Hippocampal formation (tissue), 2 donors: ENCODE measurements at places on chromosomes 16 and 17.
A peak's percentile ranks its signal among the peaks of the same experiment; 100 is the strongest.

DNA sequence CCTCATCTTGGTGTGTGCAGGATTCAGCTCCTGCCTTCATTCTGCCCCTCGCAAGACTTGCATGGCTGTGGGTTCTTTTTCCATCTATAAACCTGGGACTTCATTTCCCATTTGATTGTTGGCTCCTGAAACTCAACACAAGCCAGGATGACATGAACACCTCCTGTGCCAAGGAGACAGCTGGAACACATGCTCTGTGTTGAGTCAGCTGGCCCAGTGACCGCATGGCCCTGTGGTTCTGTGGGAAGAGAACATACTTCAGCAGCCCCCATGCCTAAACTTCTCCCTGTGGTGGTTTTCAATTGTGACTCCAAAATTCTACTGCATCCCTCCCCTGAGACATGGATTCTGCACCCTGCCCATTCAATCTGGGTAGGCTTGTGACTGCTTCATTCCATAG is 57.9 kb upstream of the FOXF1 start:
- no peak for DNase-seq

DNA sequence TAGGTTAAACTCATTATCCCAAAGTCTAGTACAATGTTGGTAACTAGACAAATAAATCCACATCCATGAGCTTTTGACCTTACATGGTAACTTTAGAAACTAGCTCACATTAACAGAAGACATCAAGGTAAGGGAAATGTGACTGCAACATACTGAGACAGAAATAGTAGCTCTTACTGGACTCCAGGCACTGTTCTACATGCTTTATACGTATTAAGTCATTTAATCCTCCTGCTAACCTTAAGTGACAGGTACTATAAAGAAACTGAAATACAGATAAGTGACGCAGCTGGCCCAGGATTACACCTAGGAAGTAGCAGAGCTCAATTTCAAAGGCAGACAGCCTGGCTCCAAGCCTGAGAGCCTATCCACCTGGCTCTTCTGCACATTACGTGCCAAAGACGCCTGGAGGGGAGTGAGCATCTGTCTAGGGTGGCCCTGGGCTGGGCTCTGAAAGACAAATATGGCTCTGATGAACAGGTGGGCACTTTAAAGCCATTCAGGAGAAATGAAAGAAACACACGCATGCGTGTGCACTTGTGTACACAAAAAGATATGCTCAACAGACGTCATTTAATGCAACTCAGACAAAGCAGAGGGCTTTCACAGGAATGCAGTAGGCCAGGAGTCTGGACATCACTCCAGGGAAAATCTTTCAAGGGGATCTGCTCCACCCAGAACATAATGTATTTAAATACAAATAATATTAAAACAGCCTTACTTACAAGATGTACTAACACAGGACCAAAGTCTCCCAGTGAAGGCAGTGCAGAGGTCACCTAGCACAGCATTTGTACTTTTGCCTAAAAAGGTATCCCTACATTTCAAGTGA is 4.4 kb downstream of the ZC3H7A start:
- DNase-seq: no peak

DNA sequence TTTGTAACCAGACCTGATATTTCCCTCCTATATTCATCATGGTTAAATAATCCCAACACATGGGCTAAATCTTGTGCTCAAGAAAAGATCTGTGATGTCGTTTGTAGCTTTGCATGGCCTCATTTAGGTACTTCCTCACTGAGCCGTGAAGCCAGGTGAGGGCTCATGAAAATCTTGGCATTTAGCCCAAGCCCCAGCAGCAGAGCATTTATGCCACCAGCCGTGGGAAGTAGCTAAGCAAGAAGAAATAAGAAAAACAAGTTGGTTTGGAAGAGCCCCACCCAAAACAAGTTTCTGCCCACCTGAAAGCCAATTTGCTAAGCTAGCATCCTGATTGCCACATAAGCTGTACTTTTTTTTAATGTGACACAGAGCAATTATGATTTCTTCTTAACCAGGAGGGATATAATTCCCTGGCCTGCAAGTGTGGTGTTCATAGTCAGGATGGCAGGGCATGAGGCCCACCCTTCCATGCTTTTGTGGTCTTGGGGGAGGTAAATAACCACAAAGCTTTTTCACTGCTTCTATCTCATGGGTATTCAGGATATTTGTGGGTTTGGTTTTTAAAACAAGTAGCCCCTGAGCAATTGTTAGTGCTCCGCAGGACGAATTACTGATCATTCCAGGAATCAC is 10.5 kb downstream of the TMIGD1 start:
- no peak for DNase-seq

GRCh38 chr17:57514614-57515013 is 230.5 kb downstream of the CCDC182 start:
- DNase-seq: no peak

DNA sequence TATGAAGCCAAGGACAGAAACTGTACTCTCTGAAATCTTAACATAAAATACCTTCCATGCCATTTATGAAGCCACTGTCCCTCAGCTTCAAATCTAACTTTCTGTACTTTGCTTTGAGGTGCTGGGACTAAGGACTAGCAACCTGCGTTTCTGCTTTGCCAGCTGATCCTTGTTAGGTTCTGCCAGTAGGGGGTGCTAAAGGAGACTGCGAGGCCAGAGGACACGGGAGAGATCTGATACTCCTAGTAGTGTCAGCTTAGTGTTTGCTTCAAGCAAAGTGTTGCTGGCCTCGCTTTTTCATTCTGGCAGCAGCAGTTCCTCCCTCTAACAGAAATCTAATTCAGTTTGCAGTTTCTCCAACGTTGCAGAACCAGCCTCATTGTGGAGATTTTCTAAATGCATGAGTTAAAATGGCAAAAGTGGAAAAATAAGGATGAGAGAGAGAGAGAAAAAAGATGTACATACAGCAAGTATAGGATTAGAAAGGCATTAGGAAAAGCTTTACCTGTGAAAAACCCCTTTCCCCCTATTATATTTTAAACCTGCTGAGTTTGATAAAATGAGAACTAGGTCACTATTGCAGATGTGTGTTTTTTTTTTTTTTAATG is 297.5 kb downstream of the CA10 start:
- DNase-seq: peak; percentile 14

DNA sequence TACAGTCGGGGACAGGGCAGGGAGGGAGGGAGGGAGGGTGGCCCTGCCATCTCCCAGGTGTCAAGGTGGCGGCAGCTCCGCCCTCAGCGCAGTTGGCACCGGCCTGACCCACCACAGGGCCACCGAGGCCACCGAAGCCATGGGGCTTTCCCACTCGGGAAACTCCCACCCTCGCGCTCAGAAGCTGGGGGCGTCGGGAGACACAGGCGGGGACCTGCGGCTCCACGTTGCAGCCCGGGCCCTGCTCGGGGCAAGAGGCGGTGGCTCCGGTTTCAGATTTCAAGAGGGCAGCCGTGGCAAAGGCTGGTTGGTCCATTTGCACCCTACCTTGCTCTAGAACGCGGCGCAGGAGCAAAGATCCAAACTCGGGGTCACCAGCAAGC is 544 bp downstream of the CYB561 start:
- DNase-seq: no peak

DNA sequence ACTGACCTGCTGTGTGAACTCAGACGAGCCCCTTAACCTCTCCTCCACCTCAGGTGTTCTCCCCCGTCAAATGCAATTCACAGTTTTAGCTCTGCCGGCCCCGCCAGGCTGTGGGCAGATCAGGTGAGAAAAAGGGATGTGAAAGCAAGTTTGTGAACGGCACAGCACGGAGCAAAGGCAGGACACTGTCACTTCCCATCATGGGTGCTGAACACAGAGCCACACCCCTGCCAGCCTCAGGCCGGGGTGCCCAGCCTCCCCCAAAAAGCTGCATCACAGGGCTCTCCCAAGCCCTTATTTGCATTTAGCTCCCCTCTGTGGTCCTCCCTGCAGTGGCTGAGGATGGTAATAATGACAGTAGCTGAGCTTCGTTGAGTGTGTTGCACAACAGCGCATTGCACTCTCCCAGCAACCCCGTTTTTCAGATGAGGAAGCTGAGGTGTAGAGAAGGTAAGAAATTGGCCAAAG is 88.8 kb upstream of the TNRC6C start:
- DNase-seq: no peak
